ENCODE measurements at places on chromosomes 1 and 21.
A peak's percentile ranks its signal among the peaks of the same experiment; 100 is the strongest.

DNA sequence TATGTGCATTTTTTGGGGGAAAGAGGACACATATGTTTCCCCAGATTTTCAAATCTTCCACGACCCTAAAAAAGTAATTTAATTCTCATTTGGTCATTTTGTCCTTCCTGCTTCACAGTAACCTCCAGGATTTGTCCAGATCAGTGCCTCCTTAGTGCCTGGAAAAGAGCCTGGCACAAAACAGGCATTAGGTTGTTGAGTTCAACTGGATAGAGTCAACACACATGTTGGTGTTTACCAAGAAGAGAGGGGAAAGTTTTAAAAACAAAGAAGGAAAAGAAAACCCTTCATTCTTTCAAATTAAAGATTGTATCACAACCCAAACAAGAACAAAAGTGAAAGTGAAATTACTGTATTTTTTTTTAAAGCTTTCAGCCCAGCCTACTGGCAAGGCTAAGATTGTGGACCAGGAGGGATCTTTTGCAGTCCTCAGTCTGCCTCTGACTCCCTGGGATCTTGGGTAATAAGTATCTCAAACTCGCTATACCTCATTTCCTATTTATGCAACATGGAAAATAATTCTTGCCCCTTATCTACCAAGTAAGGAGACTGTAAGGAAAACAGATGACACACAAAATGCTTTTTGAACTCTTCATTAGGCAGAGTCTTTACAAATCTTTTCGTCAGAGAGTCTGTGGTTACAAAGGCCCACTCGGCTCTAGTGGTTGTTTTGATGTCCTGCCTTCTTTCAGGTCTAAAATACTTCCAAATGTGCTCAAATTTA lies 57.8 kb downstream of the ZNF281 start:
- DNase-seq = peak; percentile 37

GRCh38 chr1:116962987-116963639 lies 38.4 kb upstream of the CD101 start:
- no peak for DNase-seq

- DNase-seq = no peak
Measured at GRCh38 chr21:45809421-45809820, 165.9 kb downstream of the PCBP3 start.

DNA sequence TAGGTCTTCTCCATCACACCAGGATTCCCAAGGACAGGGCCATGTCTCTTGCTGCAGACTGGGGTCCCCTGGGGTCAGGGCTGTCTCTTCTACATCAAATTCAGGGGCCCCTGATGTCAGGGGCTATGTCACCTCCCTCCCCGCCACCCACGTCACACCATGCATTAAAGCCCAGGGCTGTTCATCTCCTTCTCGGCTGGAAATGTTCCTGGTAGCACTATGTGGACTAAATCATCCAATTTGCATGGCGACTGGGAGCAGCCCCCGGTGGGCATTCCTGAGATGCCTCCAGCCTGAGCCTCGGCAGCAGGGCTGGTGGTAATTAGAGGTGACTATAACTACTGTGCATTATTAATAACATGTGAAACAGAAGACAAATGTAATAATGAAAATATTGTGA lies 151.7 kb upstream of the HMGB4 start:
- DNase-seq = no peak

GRCh38 chr1:209900734-209901133 lies 37.3 kb upstream of the SYT14 start:
- no peak for DNase-seq

- DNase-seq = no peak
Measured at GRCh38 chr1:109637446-109637845, 17.8 kb downstream of the AMPD2 start.

- DNase-seq = no peak
Measured at GRCh38 chr1:211710566-211711314, 35.3 kb upstream of the NEK2 start.

DNA sequence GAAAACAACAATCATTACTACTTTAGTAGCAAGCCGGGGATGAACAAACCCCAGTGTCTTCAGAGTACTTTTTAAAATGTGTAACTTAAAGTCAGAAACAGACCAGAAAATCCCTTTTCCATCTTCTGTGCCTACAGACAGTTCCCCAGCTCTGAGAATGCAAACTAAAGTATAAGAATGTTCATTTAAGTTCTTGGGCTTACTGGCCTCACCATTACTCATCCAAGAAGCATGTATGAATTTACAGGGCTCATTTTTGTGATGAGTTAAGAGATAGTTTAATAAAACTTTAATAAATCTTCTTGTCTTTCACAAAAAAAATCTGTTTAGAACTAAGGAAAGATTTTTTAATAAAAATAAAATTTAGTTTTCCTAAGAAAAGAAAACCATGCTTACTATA lies 4.6 kb downstream of the LPGAT1 start:
- DNase-seq = no peak

Measured in activated CD4-positive, alpha-beta T cell treated with anti-CD3 and anti-CD28 coated beads, Interleukin-10, Interleukin-2, amounts not matched to agents 100 ng/mL and 50 ng/mL, durations not matched to agents 16 hours and 8 hours (primary cell).